ENCODE measurements at places on chromosomes 2 and 18.

- DNase-seq, result no peak
These were observed 280.0 kb upstream of the RAB12 start for GRCh38 chr18:8329186-8329771.

DNA sequence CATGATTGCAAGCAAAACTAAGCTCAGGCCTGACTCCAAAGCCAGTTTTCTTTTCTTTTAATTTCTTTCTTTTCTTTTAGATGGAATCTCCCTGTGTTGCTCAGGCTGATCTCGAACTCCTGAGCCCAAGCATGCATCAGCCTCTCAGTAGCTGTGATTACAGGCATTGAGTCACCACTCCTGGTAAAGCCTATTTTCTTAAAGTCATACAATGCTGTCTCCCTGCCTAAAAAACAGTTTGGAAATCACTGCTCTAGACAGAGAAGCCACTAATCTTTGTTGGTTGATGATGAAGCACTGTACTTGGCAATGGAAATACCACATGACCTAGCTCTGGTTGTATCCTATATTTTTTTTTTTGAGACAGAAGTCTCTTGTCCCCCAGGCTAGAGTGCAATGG is 33.1 kb upstream of the ZNF532 start:
- no peak for DNase-seq

- no peak for DNase-seq
These were observed 279.7 kb downstream of the MEIS1 start for GRCh38 chr2:66714610-66715009.

DNA sequence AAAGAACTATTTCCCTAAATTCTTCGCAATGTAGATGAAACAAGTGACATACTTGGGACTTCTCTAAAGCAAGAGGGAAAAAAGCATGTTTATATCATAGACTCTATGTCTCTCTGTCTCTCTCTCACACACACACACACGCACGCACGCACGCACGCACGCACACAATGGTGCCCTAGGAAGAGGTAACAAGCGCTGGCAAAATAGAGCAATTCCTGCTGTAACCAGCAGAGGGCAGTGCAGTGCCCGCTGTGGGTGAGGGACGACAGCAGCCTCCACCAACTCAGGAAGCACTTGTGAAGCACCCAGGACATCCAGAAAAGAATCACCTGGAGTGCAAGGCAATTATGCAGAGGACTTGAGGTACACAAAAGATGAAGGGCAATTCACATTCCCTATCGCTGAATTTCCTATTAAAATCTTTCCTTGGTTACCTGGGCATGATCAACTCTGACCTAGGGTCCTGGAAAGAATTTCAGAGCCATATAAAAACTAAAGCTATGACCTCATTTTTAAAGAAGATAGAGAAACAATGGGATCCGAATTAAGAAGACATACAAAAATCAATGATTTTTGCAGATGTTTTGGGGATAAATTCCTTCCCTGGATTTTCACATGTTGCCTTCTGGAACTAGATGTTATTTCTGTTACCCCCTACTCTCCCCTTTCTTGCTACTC is 166.4 kb downstream of the PDE11A start:
- no peak for DNase-seq

DNA sequence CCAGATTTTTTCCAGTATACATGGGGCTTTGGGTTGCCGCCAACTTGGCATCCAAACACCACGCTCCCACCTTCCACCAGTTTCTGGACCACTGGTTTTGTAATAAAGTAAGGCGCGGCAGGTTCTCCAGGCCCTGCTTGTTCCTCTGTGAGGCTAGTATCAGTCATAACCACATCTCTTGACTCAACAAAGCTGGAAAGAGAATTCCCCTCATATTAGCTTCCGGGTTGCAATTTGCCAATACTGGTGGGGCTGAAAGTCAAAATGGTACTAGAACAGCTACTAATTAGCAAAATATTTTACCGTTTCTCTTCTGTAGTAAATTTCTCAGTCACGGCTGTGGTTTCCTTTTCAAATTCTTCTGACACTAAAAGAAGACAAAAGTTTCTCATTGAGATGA is 25.0 kb downstream of the TTN start:
- no peak for DNase-seq

GRCh38 chr2:85438201-85439024 is 19.9 kb downstream of the SH2D6 start:
- no peak for DNase-seq

DNA sequence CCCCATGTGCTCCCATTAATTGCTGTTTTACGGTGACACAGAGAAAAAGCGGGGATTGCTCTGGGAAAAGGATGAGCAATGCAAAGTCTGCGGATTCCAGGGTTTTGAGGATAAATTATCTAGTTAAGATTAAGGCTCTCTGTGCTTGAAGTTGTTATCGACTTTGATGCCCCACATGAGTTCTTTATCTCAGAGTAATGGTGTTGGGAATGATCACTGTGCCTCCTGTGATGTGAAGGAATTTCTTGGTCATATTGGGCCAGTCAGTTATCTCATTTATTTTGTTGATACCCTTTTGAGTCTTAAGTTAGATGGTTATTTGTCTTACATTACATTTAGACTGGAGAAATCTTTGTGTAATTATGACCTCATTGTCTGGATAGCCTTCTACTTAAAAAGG is 184.6 kb upstream of the MEX3C start:
- no peak for DNase-seq

DNA sequence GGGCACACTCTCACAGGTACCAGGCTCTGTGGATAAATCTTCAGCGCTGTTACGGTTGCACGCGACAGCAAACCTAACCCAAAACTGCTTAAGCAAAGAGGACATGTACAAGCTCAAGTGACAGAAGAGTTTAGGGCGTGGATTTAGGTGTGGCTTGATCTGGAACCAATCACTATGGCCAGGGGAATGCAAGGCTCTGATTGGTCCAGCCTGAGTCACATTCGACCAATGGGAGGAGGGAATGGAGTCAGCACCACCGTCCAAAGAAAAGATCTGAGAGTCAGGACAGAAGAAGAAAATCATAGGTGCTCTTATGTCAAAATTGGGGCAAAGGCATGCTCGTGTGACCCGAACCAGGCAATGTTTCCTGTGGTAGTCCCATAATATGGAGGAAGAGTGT is 139.0 kb downstream of the TRIM43 start:
- no peak for DNase-seq

DNA sequence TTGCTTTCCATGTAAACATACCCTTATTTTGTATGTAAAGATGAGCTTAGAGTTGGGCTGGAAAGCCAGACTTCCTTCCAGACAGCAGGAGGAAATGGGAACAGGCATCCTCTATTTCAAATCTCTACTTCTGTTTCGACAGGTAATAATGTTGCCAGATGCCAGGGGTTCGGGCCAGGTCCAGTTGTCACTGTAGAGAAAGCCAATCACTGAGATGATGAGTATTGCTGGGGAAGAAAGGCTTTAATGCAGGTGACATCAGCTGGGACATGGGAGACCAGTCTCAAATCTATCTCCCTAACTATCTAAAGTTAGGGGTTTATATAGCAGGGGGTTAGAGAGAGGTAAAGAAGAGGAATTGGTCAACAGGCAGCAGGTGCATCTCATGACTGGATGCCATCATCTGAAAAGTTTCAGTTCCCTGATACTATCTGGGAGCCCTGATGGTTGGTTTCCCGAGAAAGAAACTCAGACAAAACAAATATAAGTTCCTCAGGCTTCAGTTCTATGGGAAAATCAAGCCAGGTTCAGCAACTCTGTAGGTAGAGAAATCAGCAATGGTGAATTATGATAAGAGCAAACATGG is 9.3 kb upstream of the MTCL1 start:
- no peak for DNase-seq

DNA sequence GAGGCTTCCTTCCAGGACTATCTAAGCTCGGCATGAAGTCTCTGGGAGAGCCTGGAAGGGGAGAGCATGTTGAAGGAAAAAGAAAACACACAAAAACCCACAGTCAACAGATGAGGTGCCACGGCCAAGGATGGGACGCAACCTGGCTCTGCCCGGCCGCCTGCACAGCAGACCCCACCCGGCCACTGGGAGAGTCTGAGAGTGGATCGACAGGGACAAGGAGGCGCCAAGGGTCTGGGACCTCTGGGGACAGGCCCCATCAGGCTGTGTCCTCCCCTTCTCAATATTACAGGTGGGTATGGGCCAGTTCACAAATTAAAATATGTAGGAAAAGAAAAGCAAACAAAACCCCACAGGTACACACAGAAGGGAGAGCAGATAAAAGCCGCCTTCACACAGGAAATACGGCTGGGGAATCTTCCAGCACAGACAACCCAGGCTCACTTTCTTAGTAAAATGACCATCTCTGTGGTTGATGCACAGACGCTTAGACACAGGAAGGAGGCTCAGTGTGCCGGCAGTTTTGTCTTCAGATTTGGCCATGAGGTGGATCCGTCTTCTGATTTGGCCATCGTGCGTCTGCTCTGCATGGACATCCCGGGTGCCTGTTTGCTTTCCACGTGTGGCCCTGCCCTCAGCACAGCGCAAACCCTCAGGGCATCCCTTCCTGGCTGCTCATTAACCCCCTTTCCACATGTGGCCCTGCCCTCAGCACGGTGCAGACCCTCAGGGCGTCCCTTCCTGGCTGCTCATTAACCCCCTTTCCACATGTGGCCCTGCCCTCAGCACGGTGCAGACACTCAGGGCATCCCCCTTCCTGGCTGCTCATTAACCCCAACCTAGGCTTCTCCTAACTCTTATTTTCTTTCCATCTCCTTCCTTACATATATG is 138.4 kb downstream of the EIPR1 start:
- no peak for DNase-seq

GRCh38 chr18:51278045-51278649 is 80.7 kb upstream of the MEX3C start:
- peak; percentile 8 for DNase-seq

DNA sequence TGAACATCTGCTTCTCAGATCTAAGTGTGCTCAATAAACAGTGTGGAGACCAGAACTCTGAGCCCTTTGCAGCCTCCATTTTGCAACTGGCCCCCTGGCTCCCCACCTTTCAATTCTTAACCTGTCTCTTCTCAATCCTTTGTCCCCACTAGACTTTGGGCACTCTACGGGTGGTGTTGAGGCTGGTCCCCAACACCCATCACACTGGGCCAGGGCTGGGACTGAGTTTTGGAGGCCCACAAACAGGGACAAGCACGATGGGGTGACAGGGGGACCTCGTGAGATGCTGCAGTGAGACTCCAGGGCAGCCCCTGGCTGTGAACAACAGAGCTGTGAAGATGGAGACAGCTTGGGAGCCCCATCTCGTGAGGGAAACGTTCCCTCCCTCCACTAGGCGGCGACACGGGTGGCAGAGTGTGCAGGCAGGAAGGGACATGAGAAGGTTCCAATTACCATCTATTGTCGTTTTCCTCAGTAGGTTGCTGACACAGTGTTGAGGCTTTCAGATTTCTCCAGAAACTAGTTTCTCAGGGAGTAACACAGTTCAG is 1.2 kb downstream of the ANKMY1 start:
- no peak for DNase-seq

- no peak for DNase-seq
These were observed 535.8 kb upstream of the POU3F3 start for GRCh38 chr2:104318001-104318665.

GRCh38 chr2:53969285-53969967 is 1.4 kb downstream of the PSME4 start:
- no peak for DNase-seq

GRCh38 chr18:26190506-26190905 is 35.7 kb upstream of the TAF4B start:
- no peak for DNase-seq

- no peak for DNase-seq
These were observed 289.2 kb downstream of the ERBB4 start for GRCh38 chr2:212249451-212249850.

GRCh38 chr18:36527051-36527450 is 229.5 kb downstream of the FHOD3 start:
- DNase-seq, result no peak

DNA sequence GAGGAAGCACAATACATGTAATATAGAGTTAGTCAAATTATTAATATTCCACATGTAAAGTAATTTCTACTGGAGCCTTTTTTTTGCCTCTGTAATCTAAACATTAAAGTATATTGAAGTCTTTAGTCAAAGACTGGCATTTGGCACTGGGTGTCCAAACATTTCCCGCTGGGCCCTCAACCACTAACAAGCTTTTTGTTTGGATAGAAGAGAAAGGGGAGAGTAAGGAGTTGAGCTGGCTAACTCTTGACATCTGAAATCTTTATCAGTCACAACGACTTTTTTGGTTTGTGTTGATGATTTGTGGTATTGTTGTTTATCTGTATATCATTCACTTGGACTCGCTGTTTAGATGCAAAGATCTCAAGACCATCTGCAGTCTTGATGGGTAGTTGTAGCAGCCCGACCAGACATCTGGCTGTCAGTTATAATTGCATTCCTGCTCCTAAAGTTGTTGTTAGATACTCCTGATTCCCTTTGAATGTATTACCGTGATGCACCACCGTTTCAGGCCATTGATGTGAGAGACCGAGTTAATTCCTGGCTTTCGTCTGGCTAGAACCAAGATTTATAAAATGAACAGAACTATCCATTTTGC is 379.6 kb downstream of the MTX2 start:
- DNase-seq, result no peak

GRCh38 chr2:68714866-68715265 is 19.7 kb upstream of the ARHGAP25 start:
- DNase-seq, result no peak

- DNase-seq, result no peak
These were observed 5.5 kb downstream of the MEX3C start for GRCh38 chr18:51192026-51192425.
